ENCODE measurements at places on chromosomes 1 and 21. TPM values are rescaled to one million over a fixed set of nuclear protein-coding genes. Genes with fewer than 3 reads are reported as not detected.

DNA sequence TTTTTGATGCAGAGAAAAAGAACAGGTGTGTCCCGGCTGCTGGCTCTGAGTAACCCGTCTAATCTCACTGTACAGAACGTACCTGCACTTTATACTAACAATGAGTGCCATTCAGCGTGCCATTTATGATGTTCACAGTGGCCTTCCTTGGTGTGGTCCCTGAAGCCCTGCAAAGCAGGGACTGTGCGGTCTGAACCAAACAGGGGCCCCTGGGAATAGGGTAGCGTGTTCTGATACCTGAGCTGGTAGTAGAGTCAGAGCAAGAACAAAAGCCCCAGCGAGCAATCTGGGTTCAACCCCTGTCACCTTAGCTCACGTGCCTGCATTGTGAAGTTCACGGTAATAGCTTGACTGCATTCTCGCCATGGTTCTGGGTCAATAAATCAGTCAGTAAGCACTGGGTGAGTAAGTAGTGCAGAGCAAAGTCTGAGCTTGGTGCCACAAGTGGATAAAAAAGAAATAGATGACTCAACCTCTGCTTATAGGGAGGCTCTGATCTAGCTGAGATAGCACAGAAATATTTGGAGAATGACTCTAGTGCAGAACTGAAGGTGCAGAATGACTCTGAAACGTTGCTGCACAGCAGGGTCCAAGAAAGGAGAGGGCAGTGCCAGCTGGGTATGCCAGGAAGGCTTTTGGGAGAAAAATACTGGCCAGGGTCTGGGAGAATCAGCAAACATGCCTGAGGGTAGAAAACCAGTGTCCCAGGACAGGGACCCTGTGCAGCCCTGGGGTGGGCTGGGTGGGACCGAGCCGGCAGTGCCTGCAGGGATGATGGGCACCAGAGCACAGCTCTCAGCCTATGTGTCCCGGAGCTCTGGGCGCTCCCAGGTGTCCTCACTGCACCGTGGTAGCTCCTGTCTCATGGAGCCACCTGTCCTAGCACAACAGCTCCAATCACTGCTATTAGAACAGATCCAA lies 125.9 kb downstream of the RHOU start:
- no peak overlapping the region for H3K27ac ChIP-seq
- no peaks in the 10 kb centered on the region for H3K27me3 ChIP-seq
- no peak for DNase-seq

GRCh38 chr1:88888750-88889149 lies 2.6 kb downstream of the GTF2B start:
- no peak overlapping the region for H3K27ac ChIP-seq
- H3K36me3 ChIP-seq: peaks cover 45% of the 10 kb centered on the region
- no peak for DNase-seq
- H3K4me3 ChIP-seq: no peak overlapping the region
- H3K4me1 ChIP-seq: peaks cover 34% of the 10 kb centered on the region

DNA sequence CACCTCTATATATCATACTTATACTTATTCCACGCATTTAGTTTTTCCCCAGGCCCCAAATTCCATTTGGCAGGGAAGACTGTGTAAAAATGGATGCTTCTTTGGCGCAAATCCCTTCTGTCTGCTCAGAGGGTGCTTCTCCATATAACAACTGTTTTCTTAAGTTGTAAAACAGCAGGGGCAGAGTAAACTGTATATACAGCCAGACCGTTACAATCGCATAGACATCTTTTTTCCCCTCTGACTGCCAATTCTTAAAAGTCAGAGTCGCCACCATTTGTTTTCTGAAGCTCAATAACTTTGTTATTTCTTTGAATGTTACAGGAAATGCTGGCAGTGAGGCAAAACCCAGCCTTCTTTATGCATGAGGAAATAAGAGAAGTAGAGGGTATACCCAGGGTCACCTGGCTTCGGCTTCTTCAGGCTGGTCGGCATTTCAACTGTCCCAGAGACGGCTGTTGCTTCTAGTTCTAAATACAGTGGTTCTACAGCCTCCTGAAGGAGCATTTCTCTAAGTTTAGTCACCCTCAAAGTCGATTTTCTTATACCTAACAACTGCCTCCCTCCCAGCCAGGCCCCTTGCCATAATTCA lies 188.4 kb downstream of the CLIC6 start:
- no peak overlapping the region for H3K4me3 ChIP-seq
- DNase-seq: no peak
- no peak overlapping the region for H3K27ac ChIP-seq
- H3K36me3 ChIP-seq: peaks cover 100% of the 10 kb centered on the region
- H3K27me3 ChIP-seq: no peaks in the 10 kb centered on the region

DNA sequence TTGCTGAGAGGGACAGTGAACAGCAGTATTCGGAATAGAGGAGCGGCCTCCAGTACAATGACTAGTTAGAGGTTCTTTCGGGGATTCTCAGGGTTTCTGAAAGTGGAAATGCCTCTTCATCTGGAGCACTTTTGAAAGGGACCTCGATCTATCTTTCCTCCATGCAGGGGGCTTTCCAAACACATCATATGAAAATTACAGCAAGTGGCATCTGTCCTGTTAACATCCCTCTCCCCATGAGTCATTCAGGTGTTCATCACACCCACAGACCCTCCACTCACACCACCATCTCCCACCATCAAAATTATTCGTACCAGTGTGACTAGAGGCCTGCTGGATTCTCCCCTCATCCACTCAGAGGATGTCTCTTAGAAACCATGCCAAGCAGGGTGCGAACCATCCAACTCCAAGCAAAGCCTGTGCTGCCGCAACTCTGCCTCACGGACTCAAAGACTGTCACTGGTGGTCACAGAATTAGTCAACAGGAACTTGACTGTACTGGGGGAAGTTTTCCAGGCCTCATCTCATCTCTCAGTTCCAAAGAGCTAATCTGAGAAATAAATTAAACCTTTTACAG lies 211.1 kb downstream of the MRPL39 start:
- H3K36me3 ChIP-seq: no peaks in the 10 kb centered on the region
- no peaks in the 10 kb centered on the region for H3K4me1 ChIP-seq
- no peak for DNase-seq
- H3K27ac ChIP-seq: no peak overlapping the region
- H3K27me3 ChIP-seq: no peaks in the 10 kb centered on the region

DNA sequence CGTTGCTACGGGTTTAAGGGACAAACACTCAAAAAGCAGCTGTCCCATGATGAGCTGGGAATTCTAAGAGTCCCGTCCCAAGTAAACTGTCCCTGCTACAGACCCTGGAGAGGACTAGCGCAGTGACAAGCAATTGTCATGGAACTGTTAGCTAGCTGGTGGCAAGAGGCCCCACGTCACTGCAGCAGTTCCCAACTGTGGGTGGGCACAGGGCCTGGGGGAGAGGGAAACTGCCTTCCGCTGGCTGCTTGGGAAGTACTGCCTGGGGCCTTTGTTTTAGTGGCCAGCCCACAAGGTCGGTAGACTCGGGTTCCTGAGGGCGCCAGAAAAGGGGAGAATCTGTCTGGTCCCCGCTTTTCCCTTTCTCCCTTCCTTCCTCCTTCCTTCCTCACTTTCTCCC lies 97.4 kb downstream of the LACTBL1 start:
- no peaks in the 10 kb centered on the region for H3K36me3 ChIP-seq
- no peak overlapping the region for H3K27ac ChIP-seq
- no peak overlapping the region for H3K4me3 ChIP-seq

GRCh38 chr1:88526456-88526855 lies 157.6 kb upstream of the PKN2 start:
- no peak for DNase-seq
- no peak overlapping the region for H3K4me3 ChIP-seq
- no peaks in the 10 kb centered on the region for H3K4me1 ChIP-seq
- no peaks in the 10 kb centered on the region for H3K36me3 ChIP-seq
- H3K27ac ChIP-seq: no peak overlapping the region
- H3K27me3 ChIP-seq: no peaks in the 10 kb centered on the region

MSH4 gene
- 0.34 TPM for total RNA-seq

- H3K4me1 ChIP-seq: peaks cover 18% of the 10 kb centered on the region
- H3K27me3 ChIP-seq: no peaks in the 10 kb centered on the region
- H3K27ac ChIP-seq: no peak overlapping the region
- no peak for DNase-seq
- H3K4me3 ChIP-seq: no peak overlapping the region
These were observed 45.5 kb upstream of the ETS2 start for GRCh38 chr21:38760017-38760761.

DNA sequence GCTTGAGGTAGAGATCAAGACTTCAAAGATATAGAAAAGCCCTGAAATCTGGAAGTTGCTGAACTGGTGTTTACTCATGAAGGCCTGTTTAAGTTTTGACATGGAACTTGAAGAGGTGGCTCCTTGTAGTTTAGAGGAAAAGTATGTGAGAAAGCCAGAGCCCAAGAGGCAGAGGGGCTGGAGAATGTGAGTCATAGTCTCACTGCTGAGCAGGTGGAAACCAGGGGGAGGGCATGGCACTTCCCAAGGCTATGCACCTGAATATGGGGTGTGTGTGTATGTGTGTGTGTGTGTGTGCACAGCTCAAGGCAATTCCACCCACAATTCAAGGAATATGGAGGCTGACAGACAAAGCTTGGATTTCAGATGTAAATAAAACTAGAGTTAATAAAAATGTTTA lies 46.8 kb upstream of the C1orf198 start:
- peaks cover 11% of the 10 kb centered on the region for H3K4me1 ChIP-seq
- H3K36me3 ChIP-seq: peaks cover 88% of the 10 kb centered on the region
- H3K4me3 ChIP-seq: no peak overlapping the region
- no peak for DNase-seq
- H3K27ac ChIP-seq: no peak overlapping the region
- H3K27me3 ChIP-seq: no peaks in the 10 kb centered on the region

DNA sequence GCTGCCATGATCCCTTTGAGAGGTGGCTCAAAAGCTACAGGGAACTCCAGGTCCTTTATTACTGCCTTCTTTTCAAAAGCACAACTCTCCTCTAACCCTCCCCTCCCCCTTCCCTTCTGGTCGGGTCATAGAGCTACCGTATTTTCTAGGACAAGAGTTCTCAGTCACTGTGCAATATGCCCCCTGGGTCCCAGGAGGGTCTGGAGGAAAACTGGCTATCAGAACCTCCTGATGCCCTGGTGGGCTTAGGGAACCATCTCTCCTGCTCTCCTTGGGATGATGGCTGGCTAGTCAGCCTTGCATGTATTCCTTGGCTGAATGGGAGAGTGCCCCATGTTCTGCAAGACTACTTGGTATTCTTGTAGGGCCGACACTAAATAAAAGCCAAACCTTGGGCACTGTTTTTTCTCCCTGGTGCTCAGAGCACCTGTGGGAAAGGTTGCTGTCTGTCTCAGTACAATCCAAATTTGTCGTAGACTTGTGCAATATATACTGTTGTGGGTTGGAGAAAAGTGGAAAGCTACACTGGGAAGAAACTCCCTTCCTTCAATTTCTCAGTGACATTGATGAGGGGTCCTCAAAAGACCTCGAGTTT lies 3.1 kb downstream of the BTG2 start:
- H3K36me3 ChIP-seq: peaks cover 3% of the 10 kb centered on the region
- DNase-seq: no peak
- peaks cover 49% of the 10 kb centered on the region for H3K4me1 ChIP-seq
- H3K27ac ChIP-seq: peak overlapping the region; percentile 98
- no peaks in the 10 kb centered on the region for H3K27me3 ChIP-seq
- peak overlapping the region; percentile 96 for H3K4me3 ChIP-seq

FOXJ3 gene
- total RNA-seq: 43.6 TPM

- peaks cover 71% of the 10 kb centered on the region for H3K4me1 ChIP-seq
- no peak overlapping the region for H3K4me3 ChIP-seq
- DNase-seq: no peak
- no peak overlapping the region for H3K27ac ChIP-seq
These were observed 10.6 kb downstream of the HEYL start for GRCh38 chr1:39628807-39629350.

- H3K27me3 ChIP-seq: no peaks in the 10 kb centered on the region
- DNase-seq: no peak
- H3K4me3 ChIP-seq: no peak overlapping the region
- H3K36me3 ChIP-seq: no peaks in the 10 kb centered on the region
These were observed 35.9 kb downstream of the RGSL1 start for GRCh38 chr1:182485861-182486260.

LRRC41 gene
- total RNA-seq: 38.4 TPM

DNA sequence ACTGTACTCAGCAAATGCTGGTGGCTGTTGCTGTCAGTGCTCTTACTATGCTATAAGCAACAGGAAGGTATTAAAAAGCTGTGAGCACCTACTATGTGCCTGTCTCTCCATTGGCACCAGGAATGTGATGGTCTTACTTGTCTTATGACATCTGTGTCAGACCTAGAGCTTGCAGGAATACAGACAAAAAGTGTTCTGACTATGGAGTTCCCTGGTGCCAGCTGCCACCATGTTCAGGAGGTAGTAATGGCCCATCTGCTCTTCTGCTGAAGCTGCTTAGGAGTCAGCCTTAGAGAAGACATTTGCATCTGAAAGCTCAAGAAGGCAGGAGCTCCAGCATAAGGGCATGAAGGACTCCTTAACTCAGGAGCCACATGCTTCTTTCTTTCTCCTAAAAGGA lies 52.3 kb downstream of the MAB21L3 start:
- no peaks in the 10 kb centered on the region for H3K27me3 ChIP-seq
- no peak overlapping the region for H3K4me3 ChIP-seq

GRCh38 chr1:212586206-212587015 lies 22.1 kb upstream of the ATF3 start:
- H3K4me1 ChIP-seq: no peaks in the 10 kb centered on the region
- peaks cover 35% of the 10 kb centered on the region for H3K27me3 ChIP-seq
- DNase-seq: no peak
- H3K36me3 ChIP-seq: no peaks in the 10 kb centered on the region

DNA sequence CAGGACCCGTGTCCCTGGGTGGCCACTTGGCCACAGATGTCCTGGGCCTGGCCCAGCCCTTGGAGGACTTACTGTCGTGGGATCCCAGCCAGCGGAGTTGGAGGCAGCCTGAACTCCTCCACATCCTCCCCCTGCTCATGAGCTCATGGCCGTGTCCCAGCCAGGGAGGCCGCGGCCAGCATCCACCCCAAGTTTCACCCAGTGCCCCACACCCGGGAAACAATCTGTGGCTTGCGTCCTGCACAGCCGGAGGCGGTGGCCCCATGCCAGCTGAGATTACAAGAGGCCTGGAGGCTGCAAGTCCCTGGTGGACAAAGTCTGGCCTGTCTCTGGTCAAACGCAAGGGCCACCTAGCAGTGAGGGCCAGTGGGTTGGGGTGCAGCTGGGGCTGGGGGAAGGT lies 27.5 kb upstream of the TMEM52 start:
- no peaks in the 10 kb centered on the region for H3K27me3 ChIP-seq
- H3K4me1 ChIP-seq: peaks cover 12% of the 10 kb centered on the region
- H3K27ac ChIP-seq: no peak overlapping the region
- peak; percentile 57 for DNase-seq
- H3K36me3 ChIP-seq: no peaks in the 10 kb centered on the region

APOBEC4 gene
- not detected for total RNA-seq

GRCh38 chr1:44640200-44640853 lies 34.0 kb downstream of the TMEM53 start:
- H3K27ac ChIP-seq: no peak overlapping the region
- peaks cover 26% of the 10 kb centered on the region for H3K36me3 ChIP-seq
- no peak for DNase-seq
- H3K27me3 ChIP-seq: no peaks in the 10 kb centered on the region
- H3K4me3 ChIP-seq: no peak overlapping the region

RIMKLA gene
- total RNA-seq: 16.7 TPM

CYP4X1 gene
- total RNA-seq: 0.90 TPM

GRCh38 chr1:54172614-54173599 lies 20.1 kb upstream of the CDCP2 start:
- H3K4me3 ChIP-seq: no peak overlapping the region
- H3K27ac ChIP-seq: no peak overlapping the region
- H3K27me3 ChIP-seq: no peaks in the 10 kb centered on the region
- no peaks in the 10 kb centered on the region for H3K4me1 ChIP-seq
- H3K36me3 ChIP-seq: peaks cover 24% of the 10 kb centered on the region

All from heart right ventricle (tissue), 16 donors.